ENCODE measurements at places on chromosomes 16 and 17.
A peak's percentile ranks its signal among the peaks of the same experiment; 100 is the strongest.

- DNase-seq, result no peak
Observed at GRCh38 chr17:80158846-80159245, 11.0 kb upstream of the CARD14 start.

GRCh38 chr17:528253-528652, 175.6 kb upstream of the RPH3AL start:
- no peak for DNase-seq

GRCh38 chr16:85328676-85329058, 216.4 kb upstream of the CIBAR2 start:
- DNase-seq, result no peak

- DNase-seq, result peak; percentile 5
Observed at GRCh38 chr17:56592487-56593085, 913 bp upstream of the NOG start.

DNA sequence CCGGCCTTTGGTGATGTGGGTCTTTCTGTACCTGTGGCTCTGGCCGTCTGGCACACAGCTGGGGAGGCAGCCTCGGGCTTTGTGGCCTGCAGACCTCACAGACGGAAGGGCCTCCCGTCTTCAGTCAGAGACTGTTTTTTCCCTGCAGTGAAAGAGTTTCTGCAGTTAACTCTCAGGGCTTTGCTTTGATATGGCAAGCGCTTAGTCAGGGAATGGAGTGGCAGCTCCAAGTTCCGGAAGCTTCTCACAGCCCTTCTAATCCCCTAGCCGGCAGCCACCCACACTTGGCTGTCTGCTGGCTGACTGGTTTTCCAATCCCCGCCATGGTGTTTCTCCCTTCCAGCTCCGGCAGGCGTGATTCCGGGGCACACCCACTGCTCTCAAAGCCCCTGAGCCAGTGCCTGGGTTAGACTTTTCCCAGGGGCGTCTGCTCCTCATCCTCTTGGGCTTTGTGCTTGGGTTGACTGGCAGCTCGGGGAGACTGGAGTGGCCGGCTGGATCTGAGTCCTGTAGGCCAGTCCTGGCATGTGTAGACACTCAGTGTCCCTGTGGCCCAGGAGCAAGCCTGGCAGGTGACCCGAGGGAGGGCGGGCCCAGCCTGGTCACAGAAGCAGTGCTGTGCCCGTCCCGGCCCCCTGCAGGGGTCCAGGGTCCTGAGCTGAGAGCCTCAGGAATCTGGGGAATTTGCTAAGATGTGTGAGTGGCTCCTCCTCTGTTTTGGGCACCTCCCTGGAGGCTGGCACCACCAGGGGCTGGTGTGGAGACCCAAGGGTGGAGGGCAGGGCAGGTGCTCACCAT, 29.9 kb downstream of the BAIAP2 start:
- DNase-seq, result peak; percentile 59

DNA sequence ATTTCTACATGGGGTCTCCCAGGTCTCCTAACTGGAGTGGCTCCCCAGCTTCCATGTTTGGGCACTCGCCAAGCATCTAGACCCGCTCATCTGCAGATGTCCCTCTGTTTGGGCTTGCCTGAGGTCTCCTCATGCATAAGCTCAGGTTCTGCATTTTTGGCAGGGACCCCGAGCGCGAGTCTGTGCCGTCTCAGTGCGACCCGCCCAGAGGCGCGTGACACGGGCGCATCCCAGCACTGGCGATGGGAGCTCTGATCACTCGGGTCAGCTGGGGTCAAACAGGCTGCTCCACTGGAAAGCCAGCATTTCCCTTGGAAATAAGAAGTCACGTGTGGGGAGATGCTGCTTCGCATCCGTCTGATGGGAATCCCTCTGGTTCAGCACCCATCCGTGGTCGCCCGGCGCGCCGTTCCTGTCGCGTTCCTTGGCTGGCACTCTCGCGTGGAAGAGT, 56.9 kb upstream of the FASN start:
- DNase-seq, result no peak

- no peak for DNase-seq
Observed at GRCh38 chr16:1712791-1713261, 6.8 kb downstream of the MAPK8IP3 start.

All from stromal cell of bone marrow (primary cell).